ENCODE measurements at places on chromosomes 1 and 21. TPM values are rescaled to one million over a fixed set of nuclear protein-coding genes. Genes with fewer than 3 reads are reported as not detected.

GRCh38 chr1:68770817-68771216 lies 273.9 kb upstream of the DEPDC1 start:
- H3K4me1 ChIP-seq: no peaks in the 10 kb centered on the region
- no peak overlapping the region for H3K4me3 ChIP-seq
- no peaks in the 10 kb centered on the region for H3K36me3 ChIP-seq
- H3K27ac ChIP-seq: no peak overlapping the region
- H3K27me3 ChIP-seq: no peaks in the 10 kb centered on the region

DNA sequence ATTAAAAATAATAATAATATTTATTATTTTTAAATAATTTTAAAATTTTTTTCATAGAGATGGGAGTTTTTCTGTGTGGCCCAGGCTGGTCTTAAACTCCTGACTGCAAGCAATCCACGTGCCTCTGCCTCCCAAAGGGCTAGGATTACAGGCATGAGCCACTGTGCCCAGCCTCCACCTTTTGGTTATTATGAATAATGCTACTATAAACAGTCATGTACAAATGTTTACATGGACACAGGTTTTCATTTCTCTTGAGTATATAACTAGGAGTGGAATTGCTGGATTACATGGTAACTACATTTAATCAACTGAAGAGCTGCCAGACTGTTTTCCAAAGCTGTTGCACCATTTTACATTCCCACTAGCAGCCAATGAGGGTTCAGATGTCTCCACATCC lies 103.2 kb upstream of the DMRTA2 start:
- H3K27me3 ChIP-seq: no peaks in the 10 kb centered on the region
- DNase-seq: no peak
- no peak overlapping the region for H3K4me3 ChIP-seq

- H3K4me3 ChIP-seq: no peak overlapping the region
- no peaks in the 10 kb centered on the region for H3K36me3 ChIP-seq
- no peaks in the 10 kb centered on the region for H3K27me3 ChIP-seq
These were observed 18.8 kb downstream of the ADGRB2 start for GRCh38 chr1:31745096-31745945.

CFH gene
- 39.0 TPM for total RNA-seq

- DNase-seq: no peak
- H3K27ac ChIP-seq: no peak overlapping the region
- H3K36me3 ChIP-seq: no peaks in the 10 kb centered on the region
- no peak overlapping the region for H3K4me3 ChIP-seq
- H3K27me3 ChIP-seq: no peaks in the 10 kb centered on the region
- H3K4me1 ChIP-seq: no peaks in the 10 kb centered on the region
These were observed 72.8 kb downstream of the PSMG1 start for GRCh38 chr21:39110431-39110830.

GRCh38 chr1:100530880-100531487 lies 7.0 kb upstream of the GPR88 start:
- H3K27me3 ChIP-seq: no peaks in the 10 kb centered on the region
- no peak for DNase-seq
- peak overlapping the region; percentile 60 for H3K27ac ChIP-seq
- no peaks in the 10 kb centered on the region for H3K4me1 ChIP-seq
- H3K36me3 ChIP-seq: no peaks in the 10 kb centered on the region
- no peak overlapping the region for H3K4me3 ChIP-seq

GRCh38 chr1:78329475-78329874 lies 161.3 kb upstream of the PTGFR start:
- no peak overlapping the region for H3K4me3 ChIP-seq
- no peaks in the 10 kb centered on the region for H3K36me3 ChIP-seq
- no peak overlapping the region for H3K27ac ChIP-seq
- H3K4me1 ChIP-seq: no peaks in the 10 kb centered on the region
- DNase-seq: no peak

CD1D gene
- total RNA-seq: 17.3 TPM

SPRR3 gene
- not detected for total RNA-seq

GRCh38 chr1:40980068-40980452 lies 564 bp downstream of the CTPS1 start:
- no peaks in the 10 kb centered on the region for H3K27me3 ChIP-seq
- H3K27ac ChIP-seq: peak overlapping the region; percentile 95
- peak overlapping the region; percentile 61 for H3K4me3 ChIP-seq
- DNase-seq: no peak

- no peak for DNase-seq
- H3K27me3 ChIP-seq: no peaks in the 10 kb centered on the region
- no peak overlapping the region for H3K27ac ChIP-seq
- no peaks in the 10 kb centered on the region for H3K4me1 ChIP-seq
These were observed 14.1 kb upstream of the TRAPPC10 start for GRCh38 chr21:43997766-43998742.

MYCL gene
- 28.4 TPM for total RNA-seq

DNA sequence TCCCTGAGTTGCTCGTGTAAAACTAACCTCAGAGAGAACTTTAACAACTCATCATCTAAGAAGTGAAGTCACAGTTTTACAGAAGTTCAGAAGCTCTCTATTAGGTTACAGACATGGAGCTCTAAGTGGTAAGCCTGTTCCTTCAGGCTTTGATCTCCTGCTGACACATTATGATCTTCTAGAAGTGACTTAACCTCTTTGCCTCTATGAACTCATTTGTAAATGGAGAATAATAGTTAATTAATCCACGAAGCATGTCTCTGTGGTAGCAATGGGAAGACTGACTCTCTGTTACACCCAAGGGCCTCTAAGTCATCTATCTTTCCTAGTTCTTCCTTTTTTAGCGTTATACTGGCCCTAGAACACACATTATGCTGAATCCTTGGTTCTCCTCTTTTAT lies 157.9 kb upstream of the NRIP1 start:
- no peak overlapping the region for H3K4me3 ChIP-seq
- DNase-seq: no peak
- H3K4me1 ChIP-seq: no peaks in the 10 kb centered on the region
- H3K27me3 ChIP-seq: no peaks in the 10 kb centered on the region
- no peak overlapping the region for H3K27ac ChIP-seq

- DNase-seq: no peak
- H3K27ac ChIP-seq: no peak overlapping the region
- no peaks in the 10 kb centered on the region for H3K36me3 ChIP-seq
- no peaks in the 10 kb centered on the region for H3K4me1 ChIP-seq
- no peak overlapping the region for H3K4me3 ChIP-seq
These were observed 191.1 kb upstream of the FGGY start for GRCh38 chr1:59105548-59106507.

DNA sequence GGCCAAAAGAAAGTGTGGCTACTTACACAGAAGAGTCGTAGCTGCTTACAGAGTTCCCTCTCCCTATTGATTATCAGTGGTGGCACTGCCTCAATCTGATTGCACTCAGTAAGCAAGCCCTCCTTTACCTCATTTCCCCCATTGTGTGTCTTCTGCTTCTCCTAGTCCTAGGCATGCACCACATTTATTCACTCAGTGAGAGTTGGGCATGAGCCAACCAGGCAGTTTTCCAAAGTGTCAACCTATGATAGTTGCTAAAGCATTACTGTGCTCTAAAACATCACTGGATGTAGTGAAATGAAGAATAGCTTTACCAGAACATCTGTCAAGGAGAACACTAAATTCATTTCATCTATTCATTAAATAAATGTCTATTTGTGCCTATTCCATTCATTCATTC lies 19.3 kb downstream of the GJA5 start:
- DNase-seq: no peak
- no peaks in the 10 kb centered on the region for H3K36me3 ChIP-seq
- no peak overlapping the region for H3K27ac ChIP-seq
- H3K27me3 ChIP-seq: no peaks in the 10 kb centered on the region

KRTAP11-1 gene
- total RNA-seq: not detected

DNA sequence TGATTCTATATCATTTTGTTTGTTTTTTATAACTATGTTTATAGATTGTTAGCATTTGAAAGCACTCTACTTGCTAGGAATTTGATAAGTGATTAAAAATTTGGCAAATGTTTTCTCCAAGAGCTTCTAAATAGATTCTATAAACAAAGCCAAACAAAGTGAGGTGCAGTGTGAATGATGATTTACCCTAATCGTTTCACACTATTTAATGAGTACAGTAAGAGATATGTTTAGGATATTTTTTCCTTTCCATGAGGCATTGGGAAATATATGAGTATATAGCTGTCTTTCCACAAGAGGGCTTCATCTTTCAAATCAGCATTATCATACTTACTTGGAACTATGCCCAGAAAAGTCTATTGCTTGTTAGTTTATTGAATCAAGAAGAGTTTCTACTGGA lies 277.0 kb upstream of the BRINP3 start:
- H3K27me3 ChIP-seq: no peaks in the 10 kb centered on the region
- no peaks in the 10 kb centered on the region for H3K36me3 ChIP-seq
- no peak overlapping the region for H3K4me3 ChIP-seq
- H3K27ac ChIP-seq: no peak overlapping the region
- H3K4me1 ChIP-seq: no peaks in the 10 kb centered on the region

SDE2 gene
- total RNA-seq: 10.9 TPM

- no peaks in the 10 kb centered on the region for H3K27me3 ChIP-seq
- H3K27ac ChIP-seq: no peak overlapping the region
- H3K4me1 ChIP-seq: no peaks in the 10 kb centered on the region
- H3K4me3 ChIP-seq: no peak overlapping the region
These were observed 59.1 kb upstream of the RRP15 start for GRCh38 chr1:218226005-218226404.

DNA sequence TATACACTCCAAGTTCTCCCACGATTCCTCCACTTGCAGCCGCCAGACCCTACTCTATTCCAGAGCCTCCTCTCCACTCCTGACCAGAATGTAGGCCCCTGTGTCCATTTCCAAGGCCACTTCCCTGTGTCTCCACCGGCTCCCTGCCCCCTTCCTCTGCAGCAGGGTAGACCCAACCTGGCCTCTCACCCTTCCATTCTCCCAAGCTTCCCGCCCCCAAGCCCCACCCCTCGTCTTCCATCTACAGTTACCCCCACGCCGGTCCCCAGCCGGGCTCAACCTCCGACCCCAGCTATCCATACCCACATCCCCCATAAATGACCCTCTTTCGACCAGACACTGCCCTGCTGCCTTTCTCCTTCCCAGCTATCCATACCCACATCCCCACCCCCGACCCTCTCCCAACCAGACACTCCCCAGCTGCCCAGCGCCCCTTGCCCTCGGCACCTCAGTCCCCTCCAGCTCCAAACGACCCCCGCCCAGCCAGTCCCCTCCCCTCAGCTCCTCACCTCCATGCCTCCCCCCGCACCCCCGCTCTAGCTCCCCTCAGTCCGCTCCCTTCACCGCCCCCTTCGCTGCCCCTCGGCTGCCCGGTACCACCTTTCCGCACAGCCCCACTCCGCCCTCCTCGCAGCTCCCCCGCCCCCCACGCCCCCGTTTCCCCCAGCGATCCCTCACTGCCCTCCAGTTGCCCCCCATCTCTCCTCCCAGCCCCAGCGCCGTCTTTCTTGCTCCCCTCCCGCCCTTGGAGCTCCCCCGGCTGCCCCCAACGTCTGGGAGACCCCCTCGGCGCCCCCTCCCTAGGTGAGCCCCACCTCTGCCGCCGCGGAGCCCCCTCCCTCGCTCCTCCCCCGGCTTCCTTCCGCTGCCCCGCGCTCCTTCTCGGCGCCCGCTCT lies 670 bp downstream of the RAB3B start:
- no peak overlapping the region for H3K27ac ChIP-seq
- H3K4me3 ChIP-seq: peak overlapping the region; percentile 67
- no peak for DNase-seq
- H3K36me3 ChIP-seq: no peaks in the 10 kb centered on the region

PUM1 gene
- 61.6 TPM for total RNA-seq

FCER1G gene
- 5.1 TPM for total RNA-seq

RAB42 gene
- total RNA-seq: 3.6 TPM

- no peak overlapping the region for H3K27ac ChIP-seq
- H3K36me3 ChIP-seq: no peaks in the 10 kb centered on the region
- no peak for DNase-seq
- no peak overlapping the region for H3K4me3 ChIP-seq
These were observed 163.0 kb upstream of the DAB1 start for GRCh38 chr1:57586842-57587241.

DNA sequence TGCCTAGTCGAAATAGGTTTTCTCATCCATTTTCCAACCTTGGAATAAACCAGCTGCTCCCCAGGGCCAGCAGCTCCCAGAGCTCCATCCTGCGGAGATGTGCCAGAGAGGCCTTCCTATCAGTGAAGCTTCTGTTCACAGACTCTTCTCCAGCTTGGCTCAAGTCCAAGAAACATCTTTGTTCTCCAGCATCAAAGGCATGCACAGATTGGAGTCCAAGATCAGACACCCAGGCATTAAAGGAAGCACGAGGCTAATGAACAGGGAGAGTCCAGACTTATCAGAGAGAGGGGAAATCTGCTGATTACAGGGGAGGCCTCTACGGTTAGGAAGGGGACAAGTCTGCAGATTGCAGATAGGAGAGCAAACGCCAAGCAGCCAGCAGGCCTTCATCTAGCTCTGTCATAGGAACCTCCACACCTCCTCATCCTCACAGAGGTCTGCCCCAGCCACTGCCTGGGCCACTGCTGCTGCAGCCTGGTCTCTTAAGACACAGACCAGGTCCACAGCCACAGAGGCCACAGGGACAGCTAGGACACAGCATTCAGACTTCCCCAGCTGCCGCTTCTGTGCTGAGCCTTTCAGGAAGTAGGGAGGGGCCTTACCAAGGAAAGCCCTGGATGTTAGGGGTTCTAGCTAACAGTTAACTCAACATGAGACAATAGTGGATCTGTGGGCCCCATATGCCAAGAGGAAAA lies 3.4 kb downstream of the PRR9 start:
- H3K27me3 ChIP-seq: no peaks in the 10 kb centered on the region
- no peaks in the 10 kb centered on the region for H3K4me1 ChIP-seq
- no peak overlapping the region for H3K27ac ChIP-seq

- no peak for DNase-seq
- H3K27me3 ChIP-seq: no peaks in the 10 kb centered on the region
- peaks cover 13% of the 10 kb centered on the region for H3K4me1 ChIP-seq
- no peaks in the 10 kb centered on the region for H3K36me3 ChIP-seq
- no peak overlapping the region for H3K27ac ChIP-seq
- H3K4me3 ChIP-seq: no peak overlapping the region
These were observed 2.2 kb downstream of the PIGV start for GRCh38 chr1:26789931-26790330.

GRCh38 chr1:165011991-165012531 lies 344.5 kb downstream of the LMX1A start:
- no peak overlapping the region for H3K4me3 ChIP-seq
- no peaks in the 10 kb centered on the region for H3K36me3 ChIP-seq
- no peaks in the 10 kb centered on the region for H3K4me1 ChIP-seq

DNA sequence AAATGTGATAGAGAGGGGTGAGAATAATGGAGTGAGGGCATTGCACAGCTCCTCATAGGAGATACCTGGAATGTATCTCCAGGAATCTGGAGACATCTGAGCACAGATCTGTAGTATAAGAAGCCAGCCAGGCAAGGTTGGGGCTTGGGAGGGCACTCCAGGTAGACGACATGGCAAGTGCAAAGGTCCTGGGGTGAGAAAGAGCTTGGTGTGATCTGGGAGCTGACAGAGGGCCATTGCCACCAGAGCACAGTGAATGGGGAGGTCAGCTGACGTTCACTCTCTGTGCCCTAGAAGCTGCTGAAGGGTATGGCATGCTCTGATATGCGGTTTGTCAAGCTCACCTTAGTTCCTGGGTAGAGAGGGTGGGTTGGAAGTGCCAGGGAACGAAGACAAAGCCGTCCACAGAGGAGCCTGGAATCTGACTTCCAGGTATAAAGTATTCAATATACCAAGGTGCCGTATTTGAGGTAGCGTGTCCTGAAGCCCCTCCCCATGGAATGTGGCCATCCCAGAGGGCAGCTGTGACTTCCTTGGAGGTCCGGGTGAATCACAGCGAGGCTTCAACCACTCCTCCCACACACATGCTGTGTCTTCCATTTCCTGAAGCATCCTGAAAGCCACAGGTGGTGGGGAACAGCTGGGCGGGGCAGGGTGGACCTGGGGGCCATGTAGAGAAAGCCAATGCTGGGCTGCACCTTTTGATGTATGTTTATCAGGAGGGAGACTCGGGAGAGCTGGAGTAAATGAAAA lies 182.7 kb upstream of the KLHDC7A start:
- H3K27ac ChIP-seq: no peak overlapping the region
- H3K27me3 ChIP-seq: no peaks in the 10 kb centered on the region

Measured in Peyer's patch (tissue), 4 donors.